B cell (primary cell): ENCODE measurements at places on chromosomes 6 and 20. TPM values are rescaled to one million over a fixed set of nuclear protein-coding genes. Genes with fewer than 3 reads are reported as not detected.

DNA sequence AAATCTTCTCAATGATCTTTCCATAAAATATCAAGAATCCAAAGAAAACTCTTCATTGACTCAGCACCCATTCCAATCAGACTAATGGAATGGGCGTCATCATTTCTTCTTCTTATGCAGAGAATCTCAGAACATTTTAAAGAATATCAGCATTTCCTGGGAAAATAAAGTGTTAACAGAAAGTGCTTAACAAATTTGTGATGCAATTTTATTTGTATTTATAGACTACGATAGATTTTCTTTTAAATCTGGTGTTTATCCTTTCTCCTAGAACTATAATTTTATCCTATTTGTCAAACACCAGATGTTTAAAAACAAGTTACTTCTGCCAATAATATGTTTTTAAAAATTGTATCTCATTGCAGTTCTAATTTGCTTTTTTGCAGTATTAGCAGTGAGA, 330.7 kb downstream of the COL12A1 start:
- H3K4me1 ChIP-seq = no peaks in the 10 kb centered on the region
- H3K27ac ChIP-seq = no peak overlapping the region
- DNase-seq = no peak
- no peaks in the 10 kb centered on the region for H3K36me3 ChIP-seq
- no peaks in the 10 kb centered on the region for H3K27me3 ChIP-seq
- no peak overlapping the region for H3K4me3 ChIP-seq

DNA sequence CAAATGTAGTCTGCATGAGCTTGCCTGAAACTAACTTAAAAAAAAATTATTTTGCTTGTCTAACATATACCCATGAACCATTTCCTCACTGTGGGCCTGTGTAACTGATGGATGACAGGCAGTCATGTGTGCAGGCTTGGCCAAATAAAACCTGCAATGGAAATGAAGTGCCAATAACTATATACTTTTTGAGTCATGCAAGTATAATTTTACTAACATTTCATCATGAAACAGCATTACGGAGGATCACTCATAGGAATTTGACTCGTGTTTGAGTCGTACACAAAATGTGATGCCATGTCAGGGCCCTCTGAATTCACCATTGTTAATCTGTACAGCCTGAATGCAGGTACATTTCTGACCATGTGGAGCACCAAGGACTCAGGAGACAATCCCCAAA, 46.6 kb downstream of the HDDC2 start:
- no peak for DNase-seq
- H3K4me1 ChIP-seq = no peaks in the 10 kb centered on the region
- H3K36me3 ChIP-seq = no peaks in the 10 kb centered on the region
- no peaks in the 10 kb centered on the region for H3K27me3 ChIP-seq
- no peak overlapping the region for H3K4me3 ChIP-seq

SLC13A3 gene
- 0.20 and 0.49 TPM in 2 replicates for total RNA-seq

PHACTR2 gene
- 10.6 and 13.3 TPM in 2 replicates for total RNA-seq

DNA sequence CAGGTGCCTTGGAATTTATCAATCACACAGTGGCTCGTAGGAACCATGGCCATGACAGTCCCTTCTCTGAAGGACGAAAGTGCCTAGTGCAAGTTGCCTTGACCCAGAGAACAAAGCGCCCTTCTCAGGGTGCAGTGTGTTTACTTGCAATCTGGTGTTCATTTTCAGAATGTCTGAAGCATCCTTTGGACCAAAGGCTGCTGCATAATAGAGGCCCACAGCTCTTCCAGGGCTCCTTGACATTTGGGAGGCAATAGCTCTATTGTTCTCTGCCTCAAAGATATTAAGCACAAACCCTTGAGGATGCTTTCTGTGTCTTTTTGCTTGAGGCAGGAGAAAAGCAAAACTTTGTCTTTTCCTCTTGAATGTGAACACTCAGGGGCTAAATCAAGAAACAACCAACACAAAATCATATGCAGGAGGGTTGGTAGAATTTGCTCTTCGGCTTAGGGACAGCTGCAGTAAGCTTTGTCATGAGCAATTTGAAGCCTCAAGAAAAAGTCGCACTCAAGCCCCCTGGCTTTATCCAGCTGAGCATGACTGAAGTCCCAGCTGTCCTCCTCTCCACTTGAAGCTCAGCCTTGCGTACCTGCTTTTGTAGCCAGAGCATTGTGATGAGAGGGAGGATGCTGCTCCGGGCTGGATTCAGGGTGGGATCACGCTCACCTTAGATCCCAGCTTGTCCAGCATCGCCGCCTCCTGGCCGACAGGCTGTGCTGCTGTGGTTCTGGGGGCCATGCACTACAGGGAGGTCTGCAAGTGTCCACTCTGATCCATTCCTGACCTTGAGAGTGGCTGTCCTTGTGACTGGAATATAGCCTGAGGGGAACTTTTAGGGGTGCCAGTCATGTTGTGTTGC, 495.4 kb downstream of the CDH26 start:
- no peak overlapping the region for H3K27ac ChIP-seq
- no peak overlapping the region for H3K4me3 ChIP-seq
- no peaks in the 10 kb centered on the region for H3K36me3 ChIP-seq
- H3K27me3 ChIP-seq = no peaks in the 10 kb centered on the region
- DNase-seq = no peak

GRCh38 chr6:170314983-170315382, 8.4 kb downstream of the FAM120B start:
- H3K4me1 ChIP-seq = no peaks in the 10 kb centered on the region
- H3K27me3 ChIP-seq = no peaks in the 10 kb centered on the region
- H3K27ac ChIP-seq = no peak overlapping the region
- DNase-seq = no peak
- H3K36me3 ChIP-seq = peaks cover 26% of the 10 kb centered on the region
- no peak overlapping the region for H3K4me3 ChIP-seq

DNA sequence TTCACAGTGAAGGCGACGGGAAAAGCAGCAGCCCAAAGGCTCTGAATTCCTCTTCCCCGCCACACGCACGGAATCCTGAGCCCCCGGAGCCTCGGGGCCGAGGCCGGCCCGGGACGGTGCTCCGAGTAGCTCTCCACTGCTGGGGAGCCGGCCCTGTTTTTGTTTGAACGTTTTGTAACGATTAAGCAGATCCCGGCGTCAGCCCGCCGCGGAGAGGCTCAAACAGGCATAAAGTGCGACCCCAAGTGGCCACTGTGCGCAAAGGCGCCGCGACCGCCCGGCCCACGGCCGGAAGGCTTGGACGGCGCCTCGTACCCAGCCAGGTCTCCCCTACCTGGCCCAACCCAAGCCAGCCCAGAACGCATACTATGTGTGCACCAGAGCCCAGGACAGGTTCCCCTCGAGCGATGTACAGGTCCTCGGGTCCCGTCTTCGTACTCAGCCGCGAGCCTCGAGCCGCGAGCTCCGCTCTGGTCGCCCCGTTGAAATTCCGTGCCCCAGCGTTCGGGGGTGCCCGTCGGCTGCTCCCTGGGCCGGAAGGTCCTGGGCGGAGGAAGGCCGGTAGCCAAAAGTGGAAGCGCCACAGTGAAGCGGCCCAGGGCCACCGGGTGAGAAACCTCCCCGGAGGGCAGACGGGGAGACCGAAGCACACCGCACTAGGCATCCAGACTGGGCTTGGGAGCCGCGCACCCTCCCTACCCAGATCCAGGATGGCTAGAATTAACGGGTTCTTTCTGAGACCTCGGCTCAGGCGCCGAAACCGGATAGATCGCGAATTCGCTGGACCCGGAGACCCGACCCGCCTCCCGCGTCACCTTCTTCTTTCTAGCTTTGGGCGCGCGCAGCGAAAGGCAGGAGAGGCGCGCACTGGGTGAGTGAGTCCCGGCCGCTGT, 1.2 kb upstream of the MAFB start:
- peaks cover 61% of the 10 kb centered on the region for H3K27me3 ChIP-seq
- no peak overlapping the region for H3K27ac ChIP-seq
- H3K4me1 ChIP-seq = peaks cover 30% of the 10 kb centered on the region
- peak; percentile 74 for DNase-seq
- no peak overlapping the region for H3K4me3 ChIP-seq
- no peaks in the 10 kb centered on the region for H3K36me3 ChIP-seq

DNA sequence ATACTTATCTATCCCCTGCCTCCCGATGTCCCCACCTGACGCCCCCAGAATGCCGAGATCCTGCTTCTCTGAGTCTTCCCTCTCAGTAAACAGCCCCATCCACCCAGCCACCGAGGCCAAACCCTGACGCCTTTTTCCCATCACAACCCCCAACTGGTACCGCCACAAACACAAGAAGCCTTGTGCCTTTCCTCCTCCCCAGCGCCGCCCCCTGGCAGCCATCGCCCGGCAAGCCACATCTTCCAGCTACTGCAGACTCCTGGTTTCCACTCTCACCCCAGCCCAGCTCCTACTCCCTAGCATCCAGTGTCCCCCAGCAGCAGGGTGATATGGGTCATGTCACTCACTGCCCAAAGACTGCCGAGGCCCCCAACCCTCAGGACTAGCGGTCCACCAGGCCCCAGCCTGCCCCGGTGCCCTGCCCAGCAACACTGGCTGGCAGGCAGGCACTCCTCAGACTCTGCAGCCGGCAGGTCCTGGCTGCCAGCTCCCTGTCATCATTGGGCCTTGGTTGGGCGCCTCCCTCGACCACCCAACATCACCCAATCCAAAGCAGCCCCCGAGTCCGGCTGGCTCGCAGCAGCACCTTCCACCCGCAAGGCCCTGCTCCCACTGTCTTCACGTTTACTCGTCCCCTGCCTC, 11.2 kb downstream of the TCFL5 start:
- H3K36me3 ChIP-seq = peaks cover 9% of the 10 kb centered on the region
- H3K4me1 ChIP-seq = no peaks in the 10 kb centered on the region
- no peaks in the 10 kb centered on the region for H3K27me3 ChIP-seq
- no peak overlapping the region for H3K4me3 ChIP-seq

GRCh38 chr6:28768187-28768913, 155.4 kb downstream of the TRIM27 start:
- no peak overlapping the region for H3K4me3 ChIP-seq
- H3K27me3 ChIP-seq = no peaks in the 10 kb centered on the region
- no peaks in the 10 kb centered on the region for H3K36me3 ChIP-seq
- H3K4me1 ChIP-seq = peaks cover 9% of the 10 kb centered on the region

NFATC2 gene
- total RNA-seq = 38.0 and 41.9 TPM in 2 replicates

DNA sequence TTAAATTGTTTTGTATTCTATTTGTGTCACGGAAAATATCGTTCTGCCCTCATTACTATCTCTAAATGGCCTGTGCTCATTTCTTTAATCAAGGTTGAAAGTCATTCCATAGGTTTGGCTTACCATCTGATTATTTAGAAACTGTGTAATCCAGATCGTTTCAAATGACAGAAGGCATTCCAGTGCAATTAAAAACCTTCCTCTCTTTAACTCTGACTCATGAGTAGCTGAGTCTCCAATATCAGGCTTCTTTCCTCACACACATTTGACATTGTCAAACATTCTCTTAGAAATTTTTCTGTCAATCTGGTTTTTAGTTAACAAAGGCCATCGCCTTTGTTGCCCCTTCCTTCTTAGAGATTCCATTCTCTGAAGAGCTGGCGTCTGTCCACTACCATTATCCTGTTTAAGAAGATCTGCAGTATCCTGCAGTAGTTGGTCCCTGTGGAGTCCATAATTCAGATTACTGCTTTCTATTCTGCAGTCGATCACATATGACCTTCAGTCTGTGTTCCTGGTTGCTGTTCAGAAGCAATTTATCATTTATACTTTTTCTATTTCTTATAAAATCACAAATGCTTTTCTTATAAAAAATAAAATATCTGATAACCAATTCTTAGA, 3.9 kb upstream of the TRDN start:
- H3K4me1 ChIP-seq = no peaks in the 10 kb centered on the region
- H3K36me3 ChIP-seq = no peaks in the 10 kb centered on the region
- no peak overlapping the region for H3K27ac ChIP-seq
- no peak for DNase-seq

GRCh38 chr6:33481192-33481591, 26.8 kb downstream of the ZBTB9 start:
- H3K27ac ChIP-seq = no peak overlapping the region
- no peak for DNase-seq
- H3K4me3 ChIP-seq = no peak overlapping the region

GRCh38 chr6:14951704-14952103, 294.2 kb upstream of the JARID2 start:
- no peaks in the 10 kb centered on the region for H3K36me3 ChIP-seq
- DNase-seq = no peak
- H3K27me3 ChIP-seq = no peaks in the 10 kb centered on the region
- H3K4me1 ChIP-seq = peaks cover 6% of the 10 kb centered on the region
- H3K27ac ChIP-seq = no peak overlapping the region

DNA sequence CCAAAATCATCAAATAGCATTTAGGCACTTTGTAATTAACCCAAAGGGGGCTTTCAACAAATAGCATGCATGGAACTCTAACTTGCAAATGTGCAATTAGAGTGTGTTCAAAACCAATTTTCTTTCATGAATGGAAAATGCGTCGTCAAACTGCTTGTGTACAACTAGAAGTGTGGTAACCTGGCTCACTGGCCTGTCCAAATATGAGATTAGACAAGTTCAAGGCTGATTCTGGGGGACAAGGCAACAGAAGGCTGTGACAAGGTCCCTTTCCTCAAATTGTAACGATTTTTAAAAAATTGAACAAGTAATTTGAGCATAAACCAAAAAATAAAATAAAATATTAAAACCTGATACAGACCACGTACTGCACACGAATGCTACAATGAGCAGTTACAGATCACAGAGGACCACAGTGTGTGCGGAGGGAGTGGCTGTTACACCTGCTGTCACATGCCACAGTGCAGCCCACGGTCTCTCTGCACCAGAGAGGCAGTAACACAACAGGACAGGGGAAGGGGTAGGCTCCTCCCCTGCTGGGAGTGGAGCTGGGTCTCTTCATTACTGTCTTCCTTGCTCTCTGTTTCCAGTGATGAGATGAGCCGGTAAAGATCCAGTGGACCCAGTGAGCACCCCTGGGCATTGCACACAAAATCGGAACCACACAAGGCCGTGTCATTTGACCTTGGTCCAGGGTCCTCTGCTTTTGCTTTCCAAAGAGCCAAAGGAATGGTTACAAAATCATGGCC, 252.2 kb upstream of the PDE10A start:
- no peak overlapping the region for H3K27ac ChIP-seq
- no peaks in the 10 kb centered on the region for H3K27me3 ChIP-seq
- no peaks in the 10 kb centered on the region for H3K4me1 ChIP-seq
- no peak overlapping the region for H3K4me3 ChIP-seq
- no peak for DNase-seq

DNA sequence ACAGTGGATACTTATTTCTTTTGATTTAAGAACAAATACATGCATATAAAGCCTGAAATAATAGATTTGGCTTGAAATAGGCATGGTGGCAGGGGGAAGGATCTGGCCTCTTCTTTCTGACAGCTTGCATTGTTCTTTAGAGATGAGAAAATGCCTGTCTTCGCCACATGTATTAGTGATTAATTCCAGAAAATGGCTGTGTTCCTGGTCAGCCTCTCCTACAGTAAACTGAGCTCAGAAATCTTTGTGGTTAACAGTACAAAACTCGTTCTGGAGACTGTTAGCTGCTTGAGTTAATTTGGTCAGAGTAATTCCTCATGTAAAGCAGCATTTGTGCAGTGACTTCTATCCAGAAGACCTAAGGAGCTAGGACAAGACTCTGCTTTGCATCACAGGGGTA, 151.5 kb downstream of the EYA4 start:
- no peaks in the 10 kb centered on the region for H3K27me3 ChIP-seq
- H3K27ac ChIP-seq = no peak overlapping the region
- no peaks in the 10 kb centered on the region for H3K36me3 ChIP-seq
- H3K4me3 ChIP-seq = no peak overlapping the region
- H3K4me1 ChIP-seq = no peaks in the 10 kb centered on the region

HSF2 gene
- 10.6 and 10.8 TPM in 2 replicates for total RNA-seq

ARG1 gene
- total RNA-seq = not detected in 2 replicates

- H3K4me3 ChIP-seq = no peak overlapping the region
- H3K27ac ChIP-seq = no peak overlapping the region
- H3K27me3 ChIP-seq = no peaks in the 10 kb centered on the region
- H3K36me3 ChIP-seq = no peaks in the 10 kb centered on the region
- no peaks in the 10 kb centered on the region for H3K4me1 ChIP-seq
- no peak for DNase-seq
Measured at GRCh38 chr20:15220778-15221565, 883.6 kb upstream of the FLRT3 start.

GRCh38 chr6:160043784-160044183, 74.9 kb downstream of the IGF2R start:
- H3K4me3 ChIP-seq = no peak overlapping the region
- H3K27me3 ChIP-seq = no peaks in the 10 kb centered on the region
- no peak for DNase-seq

SRSF12 gene
- not detected in 2 replicates for total RNA-seq
